ENCODE measurements at places on chromosomes 12 and 14. TPM values are rescaled to one million over a fixed set of nuclear protein-coding genes. Genes with fewer than 3 reads are reported as not detected.

Gene KRT75
- total RNA-seq: 7.5 TPM

Gene FIGNL2
- not detected for total RNA-seq

Gene ASIC1
- total RNA-seq: 4.3 TPM

Gene KERA
- total RNA-seq: not detected

Gene PCED1B
- 4.8 TPM for total RNA-seq

DNA sequence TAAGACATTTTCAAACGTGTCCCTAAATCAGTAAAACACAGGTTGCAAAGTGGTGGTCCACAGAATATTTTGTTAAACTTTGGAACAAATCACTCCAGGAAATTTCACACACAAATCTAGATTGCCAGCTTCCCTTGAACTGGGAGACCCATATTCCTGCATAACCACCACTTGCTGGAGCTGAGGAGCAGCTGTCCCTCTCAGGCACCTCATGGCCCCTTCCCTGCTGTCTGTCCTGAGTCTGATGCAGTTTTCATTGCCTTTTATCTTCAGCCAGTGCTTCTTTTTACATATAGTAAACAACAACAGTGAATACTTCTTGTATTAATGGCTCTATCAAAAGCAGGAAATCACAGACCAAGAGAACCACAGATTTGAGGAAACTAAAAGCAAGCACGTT, 289.3 kb downstream of the MED13L start:
- DNase-seq: no peak

GRCh38 chr12:95674631-95675030, 115.9 kb downstream of the NTN4 start:
- DNase-seq: no peak

DNA sequence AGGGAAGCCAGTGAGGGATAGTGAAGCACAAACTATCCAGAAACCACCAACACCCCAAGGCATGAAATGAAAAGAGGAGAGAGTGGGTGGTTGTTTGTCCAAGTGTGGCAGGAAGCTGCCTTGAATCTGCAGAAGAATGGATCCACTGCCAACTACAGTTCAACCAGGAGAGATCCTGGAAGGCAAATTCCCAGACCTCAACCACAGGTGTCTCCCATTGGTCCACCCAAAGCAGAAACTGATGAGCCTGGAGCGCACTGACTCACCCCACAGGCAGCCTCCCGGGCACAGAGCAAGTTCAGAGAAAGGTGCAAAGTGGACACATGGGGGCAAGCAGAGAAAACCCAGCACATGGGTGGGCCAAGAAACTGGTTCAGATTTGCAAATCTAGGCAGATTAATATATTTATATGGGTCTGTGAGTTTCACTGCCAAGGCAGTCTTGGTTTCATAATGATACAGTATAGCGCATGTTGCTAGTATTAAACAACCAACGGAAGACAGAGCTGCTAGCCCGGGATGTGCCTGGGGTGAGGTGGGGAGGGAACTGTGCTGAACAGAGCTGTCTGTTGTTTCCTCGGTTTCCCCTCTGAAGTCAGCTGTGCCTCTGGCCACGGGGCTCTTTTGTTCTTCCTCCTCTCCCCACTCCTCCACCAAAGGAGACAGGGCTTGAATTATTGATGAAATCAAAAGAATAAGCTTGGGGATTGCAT, 416.2 kb upstream of the CCDC196 start:
- no peak for DNase-seq

DNA sequence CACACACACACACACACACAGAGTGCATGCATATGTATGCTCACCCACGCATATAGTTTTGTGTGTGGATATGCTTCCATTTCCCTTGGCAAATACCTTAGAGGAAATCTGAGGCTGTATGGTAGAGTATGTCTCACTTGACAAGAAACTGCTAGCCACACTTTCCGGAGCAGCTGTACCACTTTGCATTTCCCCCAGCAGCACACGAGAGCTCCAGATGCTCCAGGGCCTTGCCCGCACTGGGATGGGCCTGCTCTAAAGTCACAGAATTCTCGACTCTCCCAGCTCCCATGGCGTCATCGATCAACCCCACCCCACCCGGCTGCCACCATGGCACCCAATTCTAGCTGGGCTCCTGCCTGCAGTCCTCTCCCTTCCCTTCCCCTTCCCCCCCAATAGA, 21.9 kb downstream of the CLMN start:
- no peak for DNase-seq

DNA sequence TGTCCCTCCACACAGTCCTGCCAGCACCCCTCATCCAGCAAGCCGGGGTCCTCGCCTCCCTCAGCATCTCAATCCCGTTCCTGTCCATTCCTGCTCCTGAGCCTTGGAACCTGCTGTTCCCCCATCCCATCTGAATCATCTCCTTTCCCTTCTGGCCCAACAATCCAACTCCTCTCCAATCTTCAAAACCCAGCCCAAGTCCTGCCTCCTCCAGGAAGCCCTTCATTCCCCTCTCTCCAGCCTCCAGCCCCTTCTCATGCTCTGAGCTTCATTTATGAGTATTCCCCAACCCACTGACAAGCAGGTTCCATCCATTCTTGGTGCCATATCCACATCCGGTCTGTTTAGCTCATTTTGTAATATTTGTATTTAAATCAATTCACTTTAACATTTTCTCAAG, 128.1 kb downstream of the RIMBP2 start:
- DNase-seq: no peak

DNA sequence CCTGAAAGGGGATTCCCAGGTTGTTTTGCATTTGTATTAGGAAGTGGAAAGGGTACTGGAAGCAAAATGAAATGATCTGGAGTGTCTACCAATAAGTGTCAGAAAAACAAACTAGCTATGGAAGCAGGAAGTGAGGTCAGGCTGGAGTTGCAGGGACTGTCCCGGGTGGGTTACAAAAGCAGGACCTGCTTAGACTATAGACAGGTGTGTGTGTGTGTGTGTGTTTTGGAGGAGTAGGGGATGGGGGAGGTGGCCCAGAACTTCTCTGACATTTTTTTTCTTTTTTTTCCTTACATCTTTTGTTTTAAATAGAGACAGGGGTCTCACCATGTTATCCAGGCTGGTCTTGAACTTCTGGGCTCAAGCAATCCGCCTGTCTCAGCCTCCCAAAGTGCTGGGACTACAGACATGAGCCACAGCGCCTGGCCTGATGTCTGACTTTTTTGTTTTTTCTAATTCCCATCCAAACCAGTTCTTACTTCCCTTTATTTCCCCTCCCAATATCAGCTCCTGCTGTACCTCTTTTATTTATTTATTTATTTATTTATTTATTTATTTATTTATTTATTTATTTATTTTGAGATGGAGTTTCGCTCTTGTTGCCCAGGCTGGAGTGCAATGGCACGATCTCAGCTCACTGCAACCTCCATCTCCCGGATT, 512 bp upstream of the RND1 start:
- DNase-seq: no peak

- DNase-seq: no peak
These were observed 60.0 kb downstream of the EML1 start for GRCh38 chr14:99853206-99853605.

DNA sequence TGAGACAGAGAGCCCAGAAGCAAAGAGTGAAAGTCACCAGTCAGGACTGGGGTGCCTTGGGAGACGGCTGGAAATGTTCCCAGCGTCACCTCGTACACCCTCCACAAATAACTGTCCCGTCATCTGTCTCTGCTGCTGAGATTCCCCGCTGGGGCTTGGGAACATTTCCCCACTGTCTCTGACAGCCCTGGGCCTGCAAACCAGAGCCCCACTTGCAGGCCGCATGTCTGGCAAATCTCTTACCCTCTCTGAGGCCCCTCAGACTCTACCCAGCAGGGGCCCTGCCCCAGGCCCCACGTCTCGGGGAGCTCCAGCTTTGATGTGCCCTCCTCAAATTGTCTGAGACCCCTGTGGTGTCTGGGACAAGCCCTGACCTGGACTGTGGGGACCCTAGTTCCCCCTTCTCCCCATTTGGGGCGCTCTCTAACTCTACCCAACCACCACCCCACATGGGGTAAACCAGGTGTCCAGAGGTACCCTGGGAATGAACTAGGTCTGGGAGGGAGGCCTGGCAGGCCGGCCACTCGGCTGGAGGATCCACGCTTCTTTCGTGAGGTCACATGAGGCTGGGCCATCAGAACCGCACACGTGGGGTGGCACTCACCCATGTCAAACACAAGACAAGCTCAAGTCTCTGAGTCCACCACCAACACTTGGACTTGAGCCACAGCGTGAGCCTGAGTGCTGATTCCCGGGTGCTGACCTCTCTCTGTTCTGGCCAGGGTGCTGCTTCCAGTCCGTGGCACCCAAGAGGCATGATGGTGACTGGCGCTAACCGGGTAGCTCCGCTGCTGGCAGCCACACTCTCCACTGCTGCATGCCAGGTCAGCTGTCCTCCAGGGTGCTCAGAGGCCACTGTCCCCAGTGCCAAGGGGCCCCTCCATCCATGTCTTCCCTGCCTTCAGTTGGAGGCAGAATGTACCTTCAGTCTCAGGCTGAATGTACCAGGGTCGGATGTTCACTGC, 59.8 kb downstream of the DIO3 start:
- DNase-seq: no peak

GRCh38 chr12:114476159-114476558, 70.2 kb upstream of the TBX5 start:
- DNase-seq: no peak

- no peak for DNase-seq
These were observed 7.7 kb downstream of the DDN start for GRCh38 chr12:48991247-48992050.

GRCh38 chr12:96258104-96258961, 64.2 kb downstream of the ELK3 start:
- DNase-seq: no peak

GRCh38 chr14:27410981-27411380, 813.1 kb upstream of the NOVA1 start:
- no peak for DNase-seq

DNA sequence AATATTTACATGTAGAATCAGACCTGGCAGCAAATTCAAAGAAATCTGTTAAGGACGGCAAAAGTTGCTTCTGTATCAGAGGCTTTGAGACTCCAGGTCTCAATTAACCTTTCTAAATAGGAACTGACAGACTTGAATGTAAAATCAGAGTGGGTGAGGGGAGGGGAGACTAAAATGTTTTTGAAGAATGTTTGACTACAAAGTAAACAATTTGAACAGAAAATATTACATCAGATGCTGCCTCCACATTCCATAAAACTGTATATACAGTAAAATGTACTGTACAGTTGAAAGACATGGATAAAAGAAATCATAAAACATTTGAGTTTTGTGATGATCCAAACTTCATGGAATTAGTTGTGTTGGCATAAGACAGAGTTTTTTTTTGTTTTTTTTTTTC, 49.5 kb upstream of the POC1B start:
- DNase-seq: no peak

Data from foreskin keratinocyte (primary cell).